ENCODE measurements at places on chromosomes 3 and 15.

DNA sequence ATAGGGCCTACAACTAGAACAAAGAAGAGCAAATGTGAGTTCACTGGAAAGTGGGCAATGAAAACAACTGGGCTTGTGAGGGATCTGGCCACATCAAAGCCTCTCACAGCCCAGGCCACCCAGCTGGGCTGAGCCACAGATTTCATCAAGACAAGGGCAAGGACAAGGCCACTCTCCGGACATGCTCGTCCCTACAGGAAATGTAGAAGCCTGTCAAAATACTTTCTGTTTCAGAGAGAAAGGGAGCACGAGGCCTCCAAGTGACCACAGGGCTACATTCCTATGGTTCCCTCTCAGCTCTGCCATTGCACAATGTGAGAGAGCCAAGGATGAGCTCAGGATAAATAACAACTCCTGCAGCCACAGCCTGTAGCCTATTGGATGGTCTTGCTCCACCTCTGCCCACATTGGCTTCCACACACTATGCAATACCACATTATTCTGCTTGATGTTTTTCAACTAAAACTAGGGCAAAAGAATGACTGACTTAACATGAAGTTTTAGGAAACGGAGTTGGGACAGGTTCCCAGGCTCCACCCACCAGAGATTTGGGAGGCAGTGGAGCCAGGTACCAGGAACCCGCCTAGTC lies 12.1 kb downstream of the TBC1D2B start:
- DNase-seq: no peak

- no peak for DNase-seq
These were observed 114.0 kb downstream of the LRRC28 start for GRCh38 chr15:99365242-99365641.

DNA sequence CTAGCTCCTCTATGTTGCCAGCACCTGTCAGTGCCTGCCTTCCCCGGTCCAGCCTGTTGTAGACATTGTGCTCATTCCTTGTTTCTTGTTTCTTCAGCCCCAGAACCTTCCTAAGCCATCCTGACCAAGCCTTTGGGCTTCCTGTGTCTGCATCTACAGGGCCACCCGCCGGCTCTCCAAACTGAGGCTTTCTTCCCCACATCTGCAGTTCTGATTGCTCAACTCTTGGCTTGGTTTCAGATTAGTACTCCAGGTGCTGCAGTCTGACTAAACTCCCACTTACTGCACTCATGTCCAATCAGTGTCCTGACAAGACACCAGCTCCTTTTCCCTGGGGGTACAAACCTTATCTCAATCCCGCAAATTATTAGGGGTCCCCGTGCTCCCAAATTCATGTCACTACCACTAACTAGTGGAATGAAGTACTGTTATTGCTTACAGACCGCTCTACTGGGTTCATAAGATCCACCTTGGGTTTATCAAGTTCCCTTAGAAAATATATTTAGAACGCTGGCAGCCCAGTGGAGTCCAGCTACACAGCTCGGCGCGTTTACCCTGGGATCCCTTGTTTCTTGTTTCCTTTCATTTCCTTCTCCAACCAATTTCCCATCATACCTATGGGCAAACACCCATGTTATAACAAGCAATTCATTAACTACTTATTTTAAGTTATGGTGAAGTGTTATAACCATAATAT lies 114.2 kb upstream of the TJP1 start:
- no peak for DNase-seq

- no peak for DNase-seq
These were observed 21.7 kb downstream of the RARRES1 start for GRCh38 chr3:158710601-158711000.

- no peak for DNase-seq
These were observed 41.9 kb downstream of the SMAD6 start for GRCh38 chr15:66743703-66744536.

GRCh38 chr15:69798481-69799250 lies 299.1 kb downstream of the TLE3 start:
- DNase-seq: no peak

DNA sequence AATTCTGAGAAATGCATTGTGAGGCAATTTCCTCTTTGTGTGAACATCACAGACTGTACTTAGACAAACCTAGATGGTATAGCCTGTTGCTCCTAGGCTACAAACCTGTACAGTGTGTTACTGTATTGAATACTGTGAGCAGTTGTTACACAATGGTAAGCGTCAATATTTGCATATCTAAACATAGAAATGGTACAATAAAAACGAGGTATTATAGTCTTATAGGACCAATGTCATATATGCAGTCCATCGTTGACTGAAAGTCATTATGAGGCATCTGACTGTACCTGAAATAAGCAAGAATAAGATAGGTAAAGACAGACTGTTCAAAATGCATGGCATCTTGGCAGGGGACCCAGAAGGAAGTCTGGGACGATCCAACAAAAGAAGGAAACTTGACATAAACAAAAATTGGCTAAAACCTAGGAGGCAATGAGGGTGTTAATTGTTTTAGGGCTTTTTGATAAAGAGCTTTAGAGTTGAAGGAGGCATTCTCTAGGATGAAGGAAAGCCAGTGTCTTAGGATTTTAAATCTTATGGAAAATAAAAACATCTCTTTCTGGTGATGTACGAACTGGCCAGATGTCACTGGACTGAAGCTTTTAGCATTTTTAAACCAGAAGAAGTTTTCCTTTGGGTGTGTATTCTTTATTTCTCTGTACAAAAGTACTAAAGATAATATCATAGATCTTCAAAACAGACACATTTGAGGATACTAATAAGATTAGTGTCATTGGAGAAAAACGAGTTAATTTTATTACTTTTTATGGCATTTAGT lies 9.2 kb upstream of the SPRED1 start:
- DNase-seq: no peak

DNA sequence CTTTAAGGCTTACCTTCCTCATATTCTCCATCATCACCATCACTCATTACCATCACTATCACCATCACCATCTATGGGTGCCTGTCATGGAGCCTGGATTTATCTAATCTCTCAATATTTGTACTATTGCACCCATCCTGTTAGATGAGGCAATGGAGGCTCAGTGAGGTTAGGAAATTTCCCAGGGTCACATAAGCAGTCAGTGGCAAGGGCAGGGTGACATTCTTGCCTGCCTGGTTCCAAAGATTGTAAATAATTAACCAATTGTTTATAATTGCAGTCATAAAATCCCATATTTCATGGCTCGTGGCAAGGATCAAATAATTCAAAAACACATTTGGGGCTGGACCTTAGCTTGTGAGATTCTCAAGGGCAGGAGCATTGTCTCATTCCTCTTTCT lies 55.2 kb downstream of the MGLL start:
- no peak for DNase-seq

GRCh38 chr15:91192285-91192684 lies 92.2 kb downstream of the SV2B start:
- DNase-seq: no peak

GRCh38 chr15:74403991-74404563 lies 29.7 kb downstream of the SEMA7A start:
- DNase-seq: no peak

GRCh38 chr3:128383316-128384235 lies 83.1 kb downstream of the DNAJB8 start:
- no peak for DNase-seq

- no peak for DNase-seq
These were observed 18.7 kb downstream of the PAQR5 start for GRCh38 chr15:69317392-69317841.

DNA sequence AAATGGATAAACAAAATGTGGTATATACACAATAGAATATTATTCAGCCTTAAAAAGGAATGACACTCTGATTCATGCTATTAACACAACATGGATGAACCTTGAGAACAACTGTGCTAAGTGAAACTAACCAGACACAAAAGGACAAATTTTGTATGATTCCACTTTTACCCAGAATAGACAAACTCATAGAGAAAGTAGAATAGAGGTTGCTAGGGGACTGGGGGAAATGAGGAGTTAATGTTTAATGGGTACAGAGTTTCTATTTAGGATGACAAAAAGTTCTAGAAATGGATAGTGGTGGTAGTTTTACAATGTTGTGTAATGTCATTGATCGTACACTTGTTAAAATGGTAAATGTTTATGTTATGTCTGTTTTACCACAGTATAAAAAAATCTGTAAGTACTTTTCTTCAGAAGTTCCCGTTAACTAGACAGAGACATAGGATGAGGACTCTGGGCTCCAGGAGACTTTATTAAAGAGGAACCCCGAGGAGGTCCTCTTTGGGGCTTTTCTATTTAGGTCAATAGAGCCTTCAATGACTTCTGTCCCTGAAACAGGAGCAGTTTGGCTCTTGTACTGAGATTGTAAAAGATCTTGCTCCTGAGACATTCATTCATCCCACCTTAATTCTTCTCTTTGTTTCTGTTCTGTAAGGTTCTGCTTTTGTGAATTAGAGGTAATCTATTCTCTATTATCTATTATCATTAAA lies 24.5 kb downstream of the ABHD6 start:
- DNase-seq: no peak

DNA sequence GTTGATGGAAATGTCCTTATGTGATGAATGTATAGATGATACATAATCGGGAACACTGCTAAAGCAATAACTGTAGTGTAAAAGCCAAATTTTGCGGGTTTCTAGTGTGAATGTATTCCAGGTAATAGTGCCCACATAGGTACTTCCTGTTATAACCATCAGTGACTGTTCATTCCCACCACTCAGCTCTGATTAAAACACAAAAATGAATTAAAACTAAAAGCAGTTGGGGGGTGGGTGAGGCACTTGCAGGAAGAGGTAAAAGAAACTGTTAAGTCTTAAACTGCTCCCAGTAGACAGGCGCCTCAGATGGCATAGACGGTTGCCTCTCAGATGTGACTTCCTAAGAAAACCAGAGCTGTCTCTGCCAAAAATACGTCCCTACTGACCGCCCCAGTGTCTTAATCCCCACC lies 893 bp upstream of the MTHFS start:
- DNase-seq: no peak

- no peak for DNase-seq
These were observed 40.5 kb downstream of the SOX2 start for GRCh38 chr3:181752202-181752671.

- no peak for DNase-seq
These were observed 4.9 kb upstream of the PAK6 start for GRCh38 chr15:40233727-40234577.

DNA sequence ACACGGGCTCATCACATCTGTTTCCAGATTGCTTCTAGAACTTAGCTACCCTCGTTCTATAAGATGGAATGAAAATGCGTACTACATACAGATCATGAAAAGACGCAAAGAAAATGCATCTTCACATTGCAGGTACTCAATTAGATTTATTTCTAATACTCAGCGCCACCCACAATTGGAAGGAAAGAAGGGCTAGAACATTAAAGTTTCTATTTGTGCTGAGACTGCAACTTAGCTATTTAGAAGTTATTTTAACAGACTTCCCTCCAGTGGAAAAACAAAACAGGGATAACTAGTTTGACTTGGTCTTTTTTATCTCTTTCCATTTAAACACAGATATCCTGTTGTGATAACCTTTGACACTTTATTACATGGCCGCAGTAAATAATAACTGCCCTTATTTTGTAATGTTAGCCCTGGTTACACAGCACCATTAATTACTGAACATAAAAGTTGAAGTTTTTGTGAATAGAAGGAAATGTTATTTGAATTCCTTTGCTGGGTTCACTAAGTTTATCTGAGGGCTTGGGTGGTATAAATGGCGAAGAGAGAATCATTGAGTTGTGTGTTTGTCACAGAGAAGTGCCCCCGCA lies 86.9 kb upstream of the SLC25A26 start:
- DNase-seq: no peak

DNA sequence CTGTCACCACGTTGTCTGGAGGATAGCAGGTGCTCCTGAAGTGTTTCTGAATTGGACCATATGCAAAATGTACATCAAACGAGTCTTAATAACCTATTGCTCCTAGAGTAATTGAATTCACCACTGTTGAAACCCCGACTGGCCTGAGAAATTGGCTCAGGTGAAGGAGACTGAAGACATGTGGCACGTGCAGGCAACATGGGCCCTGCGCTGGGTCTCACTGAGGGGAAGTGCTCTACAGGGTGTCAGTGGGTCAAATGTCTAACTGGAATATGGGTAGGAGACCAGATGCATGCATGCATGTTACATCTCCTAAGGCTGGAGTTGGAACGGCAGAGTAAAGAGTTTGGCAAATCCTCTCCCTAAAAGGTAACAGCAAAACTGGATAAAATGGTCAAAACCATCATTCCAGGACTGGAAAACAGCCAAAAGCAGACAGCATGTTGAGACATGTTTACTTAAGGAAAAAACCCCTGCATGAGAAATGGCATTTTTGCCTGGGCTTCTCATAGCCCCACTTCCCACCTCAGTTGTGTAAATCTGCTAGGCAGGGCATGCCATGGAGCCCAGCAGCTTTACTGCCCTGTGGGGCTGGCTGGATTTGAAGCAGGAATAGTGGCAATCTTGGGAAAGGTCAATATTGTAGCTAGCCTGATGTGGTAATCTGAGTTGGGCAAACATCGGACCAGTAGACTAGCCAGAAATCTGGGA lies 131.3 kb downstream of the TJP1 start:
- DNase-seq: no peak

- DNase-seq: no peak
These were observed 27.6 kb upstream of the LIMD1 start for GRCh38 chr3:45566951-45567411.

- DNase-seq: no peak
These were observed 40.7 kb downstream of the SERPINI1 start for GRCh38 chr3:167776066-167776685.

DNA sequence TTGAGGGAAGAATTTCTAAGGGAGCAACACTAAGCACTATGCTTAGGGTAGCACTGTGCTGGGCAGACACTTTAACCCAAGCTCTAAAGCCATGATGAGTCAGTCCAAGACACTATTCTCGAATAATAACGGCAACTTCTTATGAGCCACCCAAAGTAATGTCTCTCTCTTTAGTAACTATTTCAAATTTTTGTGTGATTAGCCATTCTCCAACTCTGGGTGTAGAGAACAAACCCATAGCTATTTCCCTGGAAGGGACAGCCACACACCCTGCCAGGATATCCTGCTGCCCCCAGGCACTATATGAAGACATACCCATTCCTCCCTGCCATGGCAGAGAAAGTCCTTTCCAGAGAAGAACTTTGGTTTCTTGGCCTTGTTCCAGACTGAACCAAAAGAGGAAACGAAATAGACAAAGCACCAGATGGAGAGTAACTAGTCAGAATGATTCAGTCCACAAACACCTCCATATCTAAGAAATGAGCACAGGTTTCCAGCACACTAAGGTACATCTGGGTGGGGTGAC lies 384.9 kb upstream of the THBS1 start:
- DNase-seq: no peak

GRCh38 chr3:194745422-194746184 lies 59.9 kb downstream of the FAM43A start:
- DNase-seq: no peak

Data from stimulated activated CD8-positive, alpha-beta memory T cell treated with anti-CD3 and anti-CD28 coated beads, Interleukin-4, amount 100 ng/mL, for 4 hours (primary cell).